ENCODE measurements at places on chromosomes 13 and 19.

DNA sequence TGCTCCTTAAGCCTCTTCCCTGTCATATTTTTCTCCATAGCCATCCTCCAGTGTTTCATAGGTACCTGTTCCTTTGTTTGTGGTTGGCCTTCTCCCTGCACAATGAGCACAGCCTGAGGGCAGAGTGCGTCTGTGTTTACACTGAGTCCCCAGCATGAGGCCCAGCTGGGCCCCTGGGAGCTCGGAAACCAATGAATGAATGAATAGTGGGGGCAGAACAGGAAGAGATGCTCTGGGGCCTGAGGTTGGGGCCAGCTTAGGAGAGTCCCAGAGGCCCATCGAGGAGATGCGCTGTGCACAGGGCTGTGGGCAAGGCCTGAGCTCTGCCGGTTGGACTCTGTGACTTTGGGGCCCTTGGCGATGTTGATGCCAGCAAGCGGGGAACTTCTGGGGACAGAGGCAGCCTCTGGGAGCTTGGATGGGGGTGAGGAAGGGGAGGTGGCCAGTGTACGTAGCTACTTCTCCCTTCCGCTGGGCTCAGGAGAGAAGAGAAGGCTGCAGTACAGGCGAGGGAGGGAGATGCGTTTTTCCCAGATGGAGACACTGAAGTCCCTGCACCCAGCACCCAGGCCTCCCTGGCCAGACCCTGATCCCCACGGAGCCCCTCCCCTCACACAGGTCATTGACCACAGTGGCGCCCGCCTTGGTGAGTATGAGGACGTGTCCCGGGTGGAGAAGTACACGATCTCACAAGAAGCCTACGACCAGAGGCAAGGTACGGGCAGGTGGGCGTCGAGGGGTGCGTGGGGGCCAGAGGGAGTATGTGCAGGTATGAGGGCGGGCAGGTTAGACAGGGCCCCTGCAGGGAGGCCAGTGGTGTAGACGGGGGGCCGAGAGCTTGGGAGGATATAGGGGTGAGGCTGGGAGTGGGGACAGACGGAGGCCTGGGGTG, 5.1 kb downstream of the TBCB start:
- no peak for DNase-seq

DNA sequence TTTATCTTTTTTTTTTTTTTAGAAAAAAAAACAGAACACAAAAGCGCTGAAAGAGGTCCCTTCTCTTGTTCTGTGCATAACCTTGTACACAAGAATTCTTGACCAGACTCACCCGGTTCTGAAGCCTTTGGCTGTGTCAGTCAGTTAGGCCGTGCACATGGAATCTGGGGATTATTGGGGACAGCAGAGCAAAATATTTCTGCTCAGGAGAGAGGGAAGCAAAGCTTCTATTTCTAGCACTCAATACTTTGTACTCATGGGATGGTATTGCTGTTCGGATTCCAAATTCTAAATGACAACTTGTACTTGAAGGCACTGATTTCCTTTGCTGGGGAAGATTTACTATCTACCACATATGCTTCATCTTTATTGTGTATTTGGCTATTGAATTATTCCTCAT, 272.7 kb downstream of the NHLRC3 start:
- DNase-seq, result no peak

GRCh38 chr19:30516531-30516930, 144.3 kb downstream of the ZNF536 start:
- DNase-seq, result no peak

- no peak for DNase-seq
Observed at GRCh38 chr13:30108913-30109237, 198.5 kb downstream of the KATNAL1 start.

GRCh38 chr13:77513719-77514335, 21.7 kb upstream of the SCEL start:
- no peak for DNase-seq

- DNase-seq, result peak; percentile 56
Observed at GRCh38 chr13:31909864-31910551, 121.6 kb upstream of the FRY start.

DNA sequence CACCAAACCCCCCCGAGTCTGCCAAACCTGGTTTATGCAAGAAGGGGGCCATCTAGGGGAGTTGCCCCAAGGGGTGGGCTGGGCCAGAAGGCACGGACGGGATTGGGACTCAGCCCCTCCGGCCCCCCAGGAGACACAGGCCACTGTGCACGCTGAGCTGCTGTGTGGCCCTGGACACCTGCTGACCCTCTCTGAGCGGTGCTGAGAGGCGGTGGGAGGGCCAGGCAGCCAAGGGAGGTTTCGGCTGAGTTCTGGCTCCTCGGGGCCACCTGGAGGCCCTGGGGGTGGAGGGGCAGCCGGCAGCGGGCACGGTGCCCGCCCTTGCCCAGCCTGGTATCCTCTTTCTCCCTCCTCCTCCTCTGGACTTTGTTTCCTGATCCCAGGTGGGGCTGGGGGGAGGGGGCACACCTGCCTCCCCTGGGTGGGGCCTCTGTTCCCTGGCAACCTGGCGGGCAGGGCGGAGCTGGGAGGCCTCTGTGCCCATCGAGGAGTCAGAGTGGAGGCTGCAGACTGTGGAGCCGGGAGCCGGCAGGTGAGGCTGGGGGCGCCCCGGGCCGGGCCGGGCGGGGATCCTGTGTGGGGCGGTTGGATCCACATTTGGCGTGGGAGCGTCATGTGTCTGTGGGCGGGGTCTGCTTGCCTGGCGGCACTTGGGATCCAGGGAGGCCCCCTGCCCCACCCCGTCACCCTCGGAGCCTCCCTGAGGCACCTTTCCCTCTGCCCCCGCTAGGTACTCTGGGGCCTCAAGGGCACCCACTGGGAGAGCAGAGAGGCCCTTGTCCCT, at the start of gene MISP:
MISP (plus strand) TSS at position 473 of the 784 bp plus-strand sequence. CDS start 5,835 bp downstream, outside the sequence.
- DNase-seq, result no peak

- DNase-seq, result no peak
Observed at GRCh38 chr19:29294343-29294811, 81.4 kb upstream of the UQCRFS1 start.

DNA sequence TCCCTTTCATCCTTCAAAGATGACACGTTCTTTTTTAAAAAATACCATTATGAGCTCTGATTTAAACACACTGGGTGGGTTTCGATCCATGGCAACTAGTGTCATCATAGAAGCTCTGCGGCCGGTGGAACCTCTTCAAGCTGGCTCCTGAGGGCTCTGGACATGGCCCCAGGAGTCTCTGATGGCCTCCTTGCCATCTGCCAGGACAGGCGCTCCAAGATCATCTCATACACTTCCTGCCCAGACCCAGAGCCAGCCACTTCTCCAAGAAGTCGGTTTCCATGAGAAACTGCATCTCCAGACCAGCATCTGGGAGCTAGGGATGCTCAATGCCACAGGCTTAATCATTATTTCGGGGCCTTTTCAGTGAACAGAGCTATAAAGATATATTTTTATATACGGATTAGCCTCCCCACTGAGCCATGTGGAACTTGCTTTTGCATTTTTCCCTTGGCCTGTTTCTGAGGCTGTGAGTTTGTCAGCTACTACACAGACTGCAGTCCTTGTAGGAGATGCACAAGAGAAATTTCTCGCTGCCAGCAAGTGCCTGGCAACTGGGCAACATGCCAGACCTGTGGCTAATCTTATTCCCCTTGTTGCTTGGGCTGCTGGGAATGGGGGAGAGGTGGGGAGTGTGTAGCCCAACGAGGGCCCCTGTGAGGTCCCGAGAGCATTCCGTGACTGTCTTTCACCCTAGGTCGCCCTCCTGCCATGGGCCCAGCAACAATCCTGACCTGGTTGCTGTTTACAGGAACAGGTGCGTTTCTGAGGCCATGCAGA, 15.9 kb downstream of the SUGP1 start:
- no peak for DNase-seq

DNA sequence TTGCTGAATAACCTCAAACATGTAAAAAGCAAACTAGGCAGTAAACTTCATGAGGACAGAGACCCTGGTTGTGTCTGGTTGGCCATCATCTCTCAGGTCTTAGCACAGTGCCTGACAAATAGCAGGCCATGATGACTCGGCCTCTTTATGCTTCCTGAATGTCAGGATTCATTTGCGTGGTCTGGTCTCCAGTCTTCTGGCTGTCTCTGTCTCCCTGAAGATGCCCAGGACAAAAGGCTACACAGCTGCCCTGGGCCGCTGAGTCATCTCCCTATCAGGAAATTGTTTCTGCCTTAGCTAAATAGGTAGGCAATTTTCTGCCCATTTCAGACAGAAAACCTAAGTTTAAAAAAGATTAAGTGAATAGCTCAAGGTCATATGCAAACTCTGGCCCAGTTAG, 84.1 kb upstream of the FNDC3A start:
- no peak for DNase-seq
